Uterus (tissue), 4 donors: ENCODE measurements at places on chromosomes 2 and 18. TPM values are rescaled to one million over a fixed set of nuclear protein-coding genes. Genes with fewer than 3 reads are reported as not detected.

GRCh38 chr18:56286775-56287325 lies 351.5 kb downstream of the TXNL1 start:
- H3K36me3 ChIP-seq, result no peaks in the 10 kb centered on the region
- no peaks in the 10 kb centered on the region for H3K4me1 ChIP-seq
- no peak overlapping the region for H3K4me3 ChIP-seq

DNA sequence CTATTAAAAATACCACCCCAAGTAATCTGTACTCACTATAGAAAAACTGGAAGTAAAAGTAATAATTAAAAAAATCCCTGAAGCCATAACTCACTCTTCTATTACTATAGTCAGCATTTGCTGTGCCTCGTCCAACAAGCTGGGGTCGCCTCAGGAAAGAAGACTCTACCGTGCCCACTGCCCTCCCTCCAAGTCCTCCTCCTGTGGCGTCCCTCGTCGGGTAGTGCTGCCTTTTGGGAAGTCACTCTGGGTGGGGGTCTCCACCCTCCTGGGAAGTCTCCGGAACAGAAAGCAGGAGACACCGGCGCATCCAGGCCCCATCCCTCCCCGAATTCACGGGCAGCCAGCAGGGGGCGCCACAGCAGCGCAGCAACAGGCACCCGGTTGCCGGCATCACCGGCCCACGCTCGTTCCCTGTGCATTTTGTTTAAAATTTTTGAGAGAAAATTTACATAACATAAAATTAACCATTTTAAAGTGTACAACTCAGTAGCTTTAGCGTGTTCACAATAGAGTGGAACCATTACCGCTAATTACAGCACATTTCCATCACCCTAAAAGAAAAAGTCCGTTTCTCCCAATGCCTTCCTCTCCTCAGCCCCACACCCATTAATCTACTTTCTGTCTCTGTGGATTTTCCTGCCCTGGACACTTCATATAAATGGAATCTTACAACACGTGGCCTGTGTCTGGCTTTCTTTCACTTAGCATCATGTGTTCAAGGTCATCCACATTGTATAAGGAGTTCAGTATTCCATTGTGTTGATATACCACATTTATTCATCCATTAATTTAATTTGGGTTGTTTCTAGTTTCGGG lies 62.2 kb downstream of the ADNP2 start:
- peak overlapping the region; percentile 26 for H3K27ac ChIP-seq
- no peaks in the 10 kb centered on the region for H3K36me3 ChIP-seq

DNA sequence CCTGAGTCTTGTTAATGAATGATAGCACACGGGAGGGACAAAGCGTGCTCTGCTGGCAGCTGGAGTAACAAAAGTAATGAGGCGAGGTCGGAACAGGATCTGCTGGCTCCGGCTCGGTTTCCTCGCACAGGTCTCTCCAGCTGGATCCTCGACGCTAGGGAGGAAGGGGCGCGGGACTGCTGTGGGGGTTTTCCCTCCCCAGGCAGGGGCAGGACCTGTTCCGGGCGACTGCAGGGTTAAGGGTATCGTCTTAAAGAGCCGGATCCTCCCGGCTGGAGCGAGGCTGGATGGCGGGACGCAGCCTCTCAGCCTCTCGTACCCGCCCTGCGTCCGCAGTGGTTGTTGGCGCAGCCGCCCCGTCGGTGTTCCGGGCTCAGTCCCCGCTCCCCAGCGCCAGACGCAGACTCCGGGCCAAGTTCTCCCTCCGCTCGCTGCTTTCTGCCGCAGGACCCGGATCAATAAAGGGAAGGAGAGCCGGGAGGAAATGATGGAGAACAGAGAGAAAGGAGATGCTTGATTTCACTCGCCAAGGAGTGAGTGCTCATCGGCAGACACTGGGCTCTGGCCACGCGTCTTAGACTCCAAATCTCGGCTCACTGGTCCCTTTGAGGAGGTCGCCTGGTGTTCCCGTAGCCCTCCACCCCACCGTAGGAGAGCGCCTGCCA lies 1.1 kb upstream of the LIPG start:
- H3K4me1 ChIP-seq, result peaks cover 16% of the 10 kb centered on the region
- H3K27me3 ChIP-seq, result no peaks in the 10 kb centered on the region
- no peaks in the 10 kb centered on the region for H3K36me3 ChIP-seq
- no peak overlapping the region for H3K27ac ChIP-seq

GRCh38 chr2:56130463-56131070 lies 53.2 kb upstream of the CCDC85A start:
- no peaks in the 10 kb centered on the region for H3K4me1 ChIP-seq
- no peak overlapping the region for H3K4me3 ChIP-seq
- no peaks in the 10 kb centered on the region for H3K36me3 ChIP-seq
- H3K27me3 ChIP-seq, result no peaks in the 10 kb centered on the region
- no peak for DNase-seq

GRCh38 chr2:1305342-1306013 lies 107.8 kb upstream of the TPO start:
- no peaks in the 10 kb centered on the region for H3K4me1 ChIP-seq
- H3K36me3 ChIP-seq, result no peaks in the 10 kb centered on the region
- no peak overlapping the region for H3K4me3 ChIP-seq
- DNase-seq, result no peak
- H3K27ac ChIP-seq, result no peak overlapping the region

The MYO5B gene
- total RNA-seq, result 0.29 TPM

The EMX1 gene
- total RNA-seq, result not detected

The GATA6 gene
- 59.6 TPM for total RNA-seq
